Body of pancreas (tissue), 4 donors: ENCODE measurements at places on chromosomes 1 and 21.

GRCh38 chr1:244918421-244919319, 54.3 kb upstream of the HNRNPU start:
- DNase-seq = peak; percentile 33

DNA sequence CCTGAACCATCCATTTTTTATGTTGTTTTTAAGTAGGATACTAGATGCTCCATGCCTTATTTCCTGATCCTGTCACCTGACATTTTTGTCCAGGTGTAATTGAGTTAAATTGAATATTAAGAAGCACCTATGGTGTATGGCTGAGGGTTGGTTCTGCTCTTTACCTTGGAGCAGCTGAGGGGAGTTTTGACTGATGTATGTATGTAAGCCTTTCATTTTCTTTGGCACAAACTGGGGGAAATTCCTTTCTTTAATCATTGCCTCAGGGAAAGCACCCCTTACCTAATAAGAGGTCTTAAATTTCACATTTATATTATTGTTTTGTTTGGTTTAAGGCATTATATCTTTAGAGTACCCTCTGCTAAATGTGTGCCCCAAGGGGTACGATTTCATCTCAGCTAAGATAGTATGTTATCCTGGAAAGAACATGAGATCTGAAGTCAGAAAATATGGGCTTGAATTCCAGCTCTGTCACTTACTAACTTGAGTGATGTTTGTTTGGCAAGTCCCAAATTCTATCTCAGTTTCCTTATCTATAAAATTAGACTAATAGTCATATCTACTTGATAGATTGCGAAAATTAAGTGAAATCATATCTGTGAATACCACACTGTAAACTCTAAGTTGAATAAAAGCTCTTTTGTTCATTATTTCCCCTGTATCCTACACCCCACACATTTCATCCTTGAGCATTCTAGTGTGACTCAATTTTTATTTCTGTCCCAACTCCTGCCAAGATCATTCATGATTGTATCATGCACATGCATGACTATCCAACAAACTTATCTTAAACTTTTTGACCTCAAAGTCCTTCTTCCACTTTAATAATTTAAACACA, 57.7 kb upstream of the NUF2 start:
- DNase-seq = no peak

DNA sequence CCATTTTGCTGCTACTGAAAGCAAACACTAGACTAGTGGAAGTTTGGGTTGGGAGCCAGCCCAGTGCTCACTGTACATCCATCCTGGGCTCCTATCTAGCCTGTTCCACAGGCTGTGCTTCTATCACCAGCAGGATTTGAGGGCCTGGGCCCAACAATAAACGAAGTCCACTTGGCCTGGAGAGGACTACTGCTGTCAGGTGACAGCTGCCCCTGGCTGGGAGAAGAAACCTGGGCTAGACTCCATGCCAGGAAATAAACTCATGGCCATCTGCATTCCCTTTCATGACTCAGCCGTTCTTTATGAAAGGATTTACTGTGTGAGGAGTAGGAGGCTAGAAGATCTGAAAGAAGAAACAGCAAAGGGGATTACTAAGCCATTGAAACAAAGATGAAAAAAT, 35.5 kb downstream of the COLGALT2 start:
- peak; percentile 72 for DNase-seq

DNA sequence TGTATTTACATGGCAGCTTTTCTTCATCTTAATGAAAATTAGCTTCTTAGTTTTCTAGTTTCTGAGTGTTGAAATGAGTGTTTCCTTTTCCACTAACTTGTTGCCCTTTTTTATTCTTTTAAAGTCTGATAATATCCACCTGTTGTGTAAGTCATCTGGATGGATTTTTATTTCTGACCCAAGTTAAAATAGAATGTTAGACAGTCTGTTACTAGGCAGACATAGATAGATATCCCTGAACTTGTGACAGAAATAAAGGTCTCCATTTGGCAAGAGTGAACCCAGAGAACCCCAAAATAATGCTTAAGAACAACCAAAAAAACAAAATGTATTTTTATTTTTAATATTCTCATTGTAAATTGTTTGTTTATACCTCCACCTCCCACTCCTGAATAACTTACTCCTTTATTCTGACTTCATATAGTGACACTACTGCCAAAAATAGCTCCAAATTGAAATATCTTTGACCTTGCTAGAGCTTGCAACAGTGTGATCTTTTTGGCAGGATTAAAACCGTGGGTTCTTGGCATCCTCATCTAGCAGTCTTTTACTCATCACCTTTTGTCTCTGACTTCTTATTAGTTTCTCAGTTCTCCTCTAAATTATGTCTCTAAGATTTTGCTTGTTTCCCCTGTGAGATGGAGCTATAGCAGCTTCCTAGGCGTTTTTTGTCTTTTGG, 26.9 kb upstream of the SH3D21 start:
- no peak for DNase-seq

- no peak for DNase-seq
Measured at GRCh38 chr21:43634618-43635017, 24.7 kb downstream of the HSF2BP start.
